ENCODE measurements at places on chromosomes 2 and 18. TPM values are rescaled to one million over a fixed set of nuclear protein-coding genes. Genes with fewer than 3 reads are reported as not detected.

DSG2 gene
- under 0.01 TPM for total RNA-seq

SPOPL gene
- total RNA-seq = 9.6 TPM

KLHL41 gene
- total RNA-seq = 32.3 TPM

EVX2 gene
- total RNA-seq = not detected

SCLY gene
- total RNA-seq = 24.4 TPM

ANKRD30B gene
- total RNA-seq = 1.1 TPM

GMCL1 gene
- 9.1 TPM for total RNA-seq

CD8A gene
- not detected for total RNA-seq

GALR1 gene
- total RNA-seq = not detected

GRCh38 chr2:36172824-36173223, 182.8 kb upstream of the CRIM1 start:
- no peak for DNase-seq

GRCh38 chr2:50051374-50051773, 897.1 kb upstream of the FSHR start:
- no peak for DNase-seq

DNA sequence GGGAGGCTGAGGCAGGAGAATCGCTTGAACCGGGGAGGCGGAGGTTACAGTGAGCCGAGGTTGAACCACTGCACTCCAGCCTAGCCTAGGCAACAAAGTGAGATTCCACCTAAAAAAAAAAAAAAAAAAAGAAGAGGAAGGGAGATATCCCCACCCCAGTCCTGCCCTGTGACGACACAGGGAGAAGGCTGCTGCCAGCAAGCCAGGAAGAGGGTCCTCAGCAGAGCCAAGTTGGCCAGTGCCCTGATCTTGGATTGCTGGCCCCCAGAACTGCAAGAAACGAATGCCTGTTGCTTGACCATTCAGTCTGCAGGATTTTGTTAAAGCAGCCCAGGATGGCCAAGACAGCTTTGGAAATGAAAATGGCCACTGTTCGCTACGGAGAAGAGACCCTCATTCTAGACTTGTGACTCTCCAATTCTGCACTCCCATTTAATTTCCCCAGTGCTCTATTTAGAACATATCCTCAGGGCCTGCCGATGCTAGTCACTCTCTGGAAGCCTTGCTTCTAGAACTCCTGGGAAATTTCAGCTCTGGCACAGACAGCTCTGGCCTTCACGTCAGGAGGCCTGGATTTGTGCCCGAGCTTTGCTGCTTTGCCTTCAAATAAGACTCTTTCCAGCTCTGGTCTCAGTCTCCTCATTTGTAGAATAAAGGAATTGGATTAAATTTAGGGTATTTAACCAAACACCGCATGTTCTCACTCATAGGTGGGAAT, 15.7 kb upstream of the AMMECR1L start:
- no peak for DNase-seq

DNA sequence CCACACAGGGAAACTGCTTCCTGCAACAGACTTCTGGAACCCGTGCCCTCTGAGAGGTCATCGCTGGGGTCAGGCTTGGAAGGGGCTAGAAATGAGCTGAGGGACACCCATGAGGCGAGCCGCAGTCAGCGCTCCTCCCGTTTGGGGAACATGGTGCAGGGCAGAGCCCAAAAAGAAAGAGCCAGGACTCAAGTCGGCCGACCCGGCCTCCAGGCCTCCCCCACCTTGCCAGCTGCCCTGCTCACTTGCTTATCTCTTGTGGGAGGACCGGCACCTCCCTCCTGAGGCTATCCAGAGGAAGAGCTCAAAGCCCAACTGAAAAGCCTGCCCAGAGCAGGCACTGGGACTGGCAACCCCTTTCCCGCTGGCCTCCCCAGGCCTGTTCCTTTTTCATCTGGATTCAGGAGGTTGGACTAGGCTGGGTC, 43.6 kb downstream of the SCTR start:
- DNase-seq = no peak

DNA sequence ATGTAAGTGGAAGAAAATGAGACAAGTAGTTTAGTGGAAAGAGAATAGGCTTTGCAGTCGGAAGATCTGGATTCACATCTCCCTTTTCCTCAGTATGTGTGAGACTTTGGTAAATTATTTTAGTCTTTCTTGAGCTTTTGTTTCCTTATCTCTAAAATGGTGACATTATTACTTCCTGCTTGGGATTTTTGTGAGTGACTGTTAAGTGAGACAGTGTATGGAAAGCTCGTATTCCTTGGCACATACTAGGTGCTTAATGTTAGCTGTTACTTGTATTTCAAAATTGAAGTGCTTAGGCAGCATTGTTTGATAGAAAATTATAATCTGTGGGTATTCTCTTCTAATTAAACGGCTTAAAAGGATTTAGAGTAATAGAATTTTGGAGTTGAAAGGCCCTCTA, 2.0 kb downstream of the ZNF638 start:
- no peak for DNase-seq

- DNase-seq = peak; percentile 6
Measured at GRCh38 chr18:39835303-39836030, 2119.6 kb upstream of the PIK3C3 start.

DNA sequence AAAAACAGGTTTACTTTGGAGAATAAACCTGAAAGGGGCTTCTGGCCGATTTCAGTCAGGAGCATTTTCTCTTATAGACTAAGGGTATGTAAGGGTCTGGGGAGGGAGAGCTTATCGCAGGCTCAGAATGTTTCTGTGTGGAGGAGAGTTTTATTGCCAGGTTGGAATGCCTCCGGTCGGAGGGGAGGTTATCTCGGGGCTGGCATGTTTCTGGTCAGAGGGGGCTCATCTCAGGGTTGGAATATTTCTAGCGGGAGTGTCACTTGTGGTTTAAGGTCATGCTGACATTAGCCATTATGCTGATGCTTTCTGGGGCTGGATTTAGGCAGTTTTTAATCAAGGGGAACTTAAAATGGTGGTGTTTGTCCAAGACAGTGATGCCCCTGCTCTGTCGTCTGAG, 333.6 kb downstream of the METTL4 start:
- DNase-seq = no peak

GRCh38 chr2:138632066-138632620, 130.6 kb downstream of the SPOPL start:
- DNase-seq = peak; percentile 43

DNA sequence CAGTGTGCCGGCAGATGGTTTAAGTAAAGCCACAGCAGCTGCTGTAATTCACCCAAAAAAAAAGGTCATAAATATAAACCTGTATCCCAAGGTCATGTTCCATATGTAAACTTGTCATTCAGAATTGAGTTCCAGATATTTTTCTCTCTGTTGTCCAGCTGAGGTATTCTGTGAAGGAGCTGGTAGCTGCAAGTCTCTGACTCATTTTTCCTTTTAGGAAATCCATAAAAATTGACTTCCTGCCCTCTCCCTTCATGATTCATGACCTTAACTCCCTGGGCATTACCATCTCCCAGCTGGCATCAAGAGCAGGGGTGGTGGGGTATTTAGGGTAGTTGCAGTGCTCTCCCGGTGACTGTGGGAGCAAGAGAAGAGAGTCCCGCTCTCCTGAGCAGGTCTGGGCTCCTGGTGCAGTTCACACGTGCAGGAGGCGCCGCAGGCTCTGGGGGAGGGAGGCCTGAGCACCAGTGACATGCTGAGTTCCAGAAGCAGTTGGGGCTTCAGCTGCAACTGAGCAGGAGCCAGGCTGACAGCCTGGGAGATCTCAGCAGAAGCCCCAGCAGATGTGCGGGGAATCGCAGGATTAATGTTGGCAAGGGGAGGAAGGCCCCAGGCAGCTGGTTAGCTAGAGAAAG, 192.6 kb downstream of the MGAT5 start:
- peak; percentile 77 for DNase-seq

GRCh38 chr2:129101186-129101585, 782.5 kb upstream of the HS6ST1 start:
- no peak for DNase-seq

GRCh38 chr2:15868186-15868585, 72.2 kb upstream of the MYCN start:
- DNase-seq = no peak

DNA sequence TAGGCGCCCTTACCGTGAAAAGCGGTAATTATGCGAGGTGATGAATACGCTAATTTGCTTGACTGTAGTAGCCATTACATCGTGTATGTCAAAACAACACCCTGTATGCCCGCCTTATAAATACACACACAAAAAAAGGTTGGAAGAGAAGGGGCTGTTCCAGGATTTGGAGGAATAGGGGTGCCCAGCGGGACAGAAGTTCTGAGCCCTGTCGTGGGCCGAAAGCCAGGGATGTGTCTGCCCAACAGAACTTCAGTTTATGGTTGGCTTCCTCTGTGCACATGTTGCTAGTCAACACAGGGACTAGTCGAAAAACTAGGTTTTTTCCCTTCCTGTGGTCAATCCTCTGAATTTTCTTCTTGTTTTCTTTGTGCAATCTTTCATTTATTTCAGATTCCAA, 182.5 kb downstream of the ACKR3 start:
- no peak for DNase-seq

- no peak for DNase-seq
Measured at GRCh38 chr2:203761121-203761520, 54.7 kb downstream of the CD28 start.

DNA sequence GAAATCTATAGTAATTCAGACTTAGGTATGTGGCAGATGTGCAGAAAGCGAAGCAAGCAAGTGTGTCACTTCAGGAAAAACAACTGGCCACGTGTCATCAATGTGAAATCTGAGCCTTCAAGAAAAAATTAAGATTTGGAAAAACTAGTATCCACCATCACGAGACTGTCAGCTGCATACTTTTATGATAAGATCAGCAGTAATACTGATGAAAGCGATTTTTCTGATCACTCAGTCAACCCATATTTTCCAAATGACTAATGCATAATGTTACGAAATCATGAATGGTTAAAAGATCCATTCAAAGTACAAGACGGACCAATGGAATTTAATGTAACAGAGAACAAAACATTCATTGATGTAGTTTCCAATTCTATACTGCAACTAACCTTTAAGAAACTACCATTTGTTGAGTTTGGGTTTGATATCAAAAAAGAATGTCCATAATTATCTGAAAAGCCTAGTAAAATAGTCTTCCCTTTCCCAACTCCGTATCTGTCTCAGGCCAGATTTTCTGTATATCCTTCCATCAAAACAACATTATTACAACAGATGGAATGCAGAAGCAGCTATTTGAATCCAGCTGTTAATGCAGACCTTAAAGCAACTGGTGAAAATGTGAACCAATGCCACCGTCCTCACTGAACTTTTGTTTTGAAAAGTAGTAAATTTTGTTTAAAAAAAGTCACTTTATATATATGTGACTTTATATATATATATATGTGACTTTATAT, 17.0 kb upstream of the BCL2 start:
- peak; percentile 93 for DNase-seq

DNA sequence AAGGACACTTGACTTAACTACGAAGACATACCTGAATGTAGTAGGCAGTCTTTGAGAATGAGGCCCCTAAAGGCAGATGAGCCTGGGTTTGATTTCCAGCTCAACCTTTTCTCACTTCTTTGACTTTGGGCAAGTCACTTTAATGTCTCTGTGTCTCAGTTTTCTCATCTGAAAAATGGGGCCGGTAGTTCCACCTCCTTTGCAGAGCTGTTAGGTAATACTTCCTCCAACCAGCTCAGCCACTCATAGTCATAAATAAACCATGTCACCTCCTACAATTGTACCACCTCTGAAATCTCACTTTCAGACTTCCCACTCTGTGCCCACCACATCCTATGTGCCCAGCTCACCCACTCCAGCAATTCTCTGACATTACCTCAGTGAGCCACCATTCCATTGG, 10.4 kb downstream of the ARHGAP25 start:
- DNase-seq = no peak

- no peak for DNase-seq
Measured at GRCh38 chr2:233513953-233514655, 52.5 kb downstream of the USP40 start.

DNA sequence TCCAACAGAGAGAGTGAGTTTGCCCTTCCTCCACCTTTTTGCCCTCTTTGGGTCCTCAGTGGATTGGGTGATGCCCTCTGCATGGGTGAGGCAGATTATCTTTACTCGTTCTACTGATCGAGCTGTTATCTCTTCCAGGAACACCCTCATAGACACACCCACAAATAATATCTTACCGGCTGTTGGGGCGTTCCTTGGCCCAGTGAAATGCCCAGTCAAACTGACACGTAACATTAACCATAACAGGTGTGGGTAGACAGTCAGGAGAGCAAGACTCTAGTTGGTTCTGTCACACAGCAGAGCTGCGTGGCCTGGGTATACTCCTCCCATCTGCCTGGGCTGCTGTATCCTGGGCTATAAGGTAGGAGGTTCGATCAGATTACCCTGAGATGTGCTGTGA, 144.1 kb downstream of the AGAP1 start:
- DNase-seq = no peak

GRCh38 chr2:11856095-11856494, 109.7 kb downstream of the LPIN1 start:
- no peak for DNase-seq

GRCh38 chr2:32701806-32702205, 74.0 kb downstream of the TTC27 start:
- DNase-seq = no peak
